Subcutaneous adipose tissue (tissue), 4 donors: ENCODE measurements at places on chromosomes 3 and 15. TPM values are rescaled to one million over a fixed set of nuclear protein-coding genes. Genes with fewer than 3 reads are reported as not detected.

The MOBP gene
- total RNA-seq: not detected

The DGKG gene
- 3.1 TPM for total RNA-seq

The MAGI1 gene
- 19.6 TPM for total RNA-seq

The GOLGA8S gene
- 0.57 TPM for total RNA-seq

The KNL1 gene
- total RNA-seq: 2.0 TPM

The SPTSSB gene
- total RNA-seq: not detected
